AG09309 (cell line): ENCODE measurements at places on chromosomes 1 and 21.
A peak's percentile ranks its signal among the peaks of the same experiment; 100 is the strongest.

GRCh38 chr1:107963601-107964335, 1.2 kb downstream of the VAV3 start:
- no peak for DNase-seq

DNA sequence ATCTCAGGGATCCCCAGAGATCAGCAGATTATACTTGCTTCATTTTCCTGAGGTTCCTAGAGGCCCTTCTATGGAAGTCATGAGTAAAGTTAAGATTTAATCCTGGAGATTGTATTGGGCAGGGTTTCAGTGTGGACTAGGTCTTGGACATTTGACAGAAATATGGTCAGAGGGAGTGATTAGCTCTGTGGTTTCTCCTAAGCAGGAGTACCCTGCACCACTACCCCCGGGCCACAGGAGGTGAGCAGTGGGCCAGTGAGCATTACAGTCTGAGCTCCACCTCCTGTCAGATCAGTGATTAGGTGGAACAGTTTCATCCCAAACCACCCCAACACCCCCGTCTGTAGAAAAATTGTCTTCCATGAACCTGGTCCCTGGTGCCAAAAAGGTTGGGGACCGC, 43.2 kb downstream of the PHACTR4 start:
- DNase-seq: no peak

GRCh38 chr21:36839123-36839522, 127.3 kb downstream of the HLCS start:
- peak; percentile 39 for DNase-seq

GRCh38 chr1:41743366-41743765, 175.4 kb downstream of the HIVEP3 start:
- no peak for DNase-seq

DNA sequence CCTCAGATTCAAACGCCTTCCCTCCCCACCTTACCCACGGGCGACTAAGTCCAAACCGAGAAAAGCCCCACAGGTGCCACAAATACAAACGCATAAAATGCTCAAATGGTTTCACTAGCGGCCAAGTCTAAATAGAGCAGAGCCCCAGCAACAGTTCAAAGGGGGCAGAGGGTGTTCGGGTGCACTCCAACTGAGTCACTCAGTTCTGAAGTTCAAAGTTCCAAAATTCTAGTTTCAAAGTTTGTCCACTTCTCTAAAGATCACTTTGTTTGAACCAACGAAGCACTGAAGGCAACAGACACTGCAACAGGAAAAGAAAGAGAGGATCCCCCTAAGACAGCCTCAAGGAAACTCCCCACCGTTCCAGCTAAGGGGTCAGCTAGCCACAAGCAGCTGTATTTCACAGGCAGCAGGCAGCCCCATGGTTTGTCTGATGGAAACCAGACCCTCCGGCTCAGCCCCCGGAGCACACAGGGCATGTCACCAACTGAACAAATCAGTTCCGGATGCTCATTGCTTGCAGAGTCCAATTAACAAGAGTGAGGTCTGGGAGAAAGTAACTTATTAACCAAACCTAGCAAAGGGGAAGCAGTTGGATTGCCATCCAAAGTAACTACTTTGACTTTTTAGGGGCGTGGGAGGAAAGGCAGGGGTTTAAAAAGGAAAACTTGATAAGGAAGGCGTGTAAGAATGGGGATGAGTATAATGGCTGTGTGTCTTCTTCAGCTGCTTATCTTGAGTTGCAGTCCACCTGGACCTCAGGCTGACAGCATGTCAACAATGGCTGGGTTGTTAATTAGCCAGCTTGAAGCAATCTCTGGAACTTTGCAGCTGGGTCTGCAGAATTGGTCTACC, 1423.9 kb upstream of the PRMT6 start:
- DNase-seq: no peak

GRCh38 chr1:78980511-78980910, 26.0 kb downstream of the ADGRL4 start:
- DNase-seq: no peak

- peak; percentile 8 for DNase-seq
Measured at GRCh38 chr1:20322825-20323612, 32.3 kb downstream of the VWA5B1 start.

GRCh38 chr21:25331286-25331685, 276.0 kb downstream of the MRPL39 start:
- DNase-seq: no peak

DNA sequence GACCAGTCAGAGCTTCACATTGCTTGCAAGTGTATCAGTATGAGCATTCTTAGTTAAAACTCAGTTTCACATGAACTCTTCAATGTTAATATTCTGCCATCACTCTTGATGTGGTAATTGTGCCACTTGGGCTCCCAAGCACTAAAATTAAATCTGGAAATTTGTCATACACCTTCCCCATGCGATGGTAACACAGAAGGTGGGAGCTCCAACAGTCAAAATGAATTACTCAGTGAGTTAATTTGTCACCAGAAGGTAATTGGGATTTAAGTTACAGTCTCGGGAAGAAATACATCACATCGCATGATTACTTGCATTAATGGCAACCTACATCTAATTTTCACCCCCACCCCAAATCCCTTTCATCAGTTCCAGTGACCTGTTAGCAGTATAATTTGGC, 376.5 kb upstream of the DAB1 start:
- DNase-seq: no peak

- no peak for DNase-seq
Measured at GRCh38 chr1:27007909-27008582, 4.6 kb downstream of the TENT5B start.

- DNase-seq: no peak
Measured at GRCh38 chr21:40803101-40803500, 43.9 kb downstream of the DSCAM start.

- peak; percentile 74 for DNase-seq
Measured at GRCh38 chr1:28417441-28417922, 47.9 kb downstream of the PHACTR4 start.

DNA sequence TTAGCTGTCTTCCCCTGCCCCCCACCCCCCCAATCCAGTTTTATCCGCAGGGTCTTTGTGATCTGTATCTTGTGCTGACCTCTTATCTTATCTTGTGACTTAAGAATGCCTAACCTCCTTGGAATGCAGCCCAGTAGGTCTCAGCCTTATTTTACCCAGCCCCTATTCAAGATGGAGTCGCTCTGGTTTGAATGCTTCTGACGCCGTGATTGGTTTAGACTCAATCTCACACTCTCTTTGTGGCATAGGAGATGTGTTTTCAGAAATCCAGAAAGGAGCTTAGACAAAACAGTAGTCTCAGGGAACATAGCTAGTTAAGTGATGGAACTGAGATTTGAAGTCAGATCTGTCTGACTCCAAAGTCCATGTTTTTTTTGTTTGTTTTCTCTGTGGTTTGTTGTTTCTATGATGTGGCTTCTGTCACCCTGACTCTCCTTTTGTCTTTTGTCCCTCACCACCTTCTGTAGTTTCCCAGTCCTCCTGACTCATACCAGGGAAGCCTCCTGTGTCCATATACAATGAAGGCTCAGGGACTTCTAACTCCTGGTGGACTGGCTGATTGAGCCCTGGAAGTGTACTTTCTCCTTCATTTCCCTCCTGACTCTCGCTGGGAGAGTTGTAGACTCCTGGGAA, 18.1 kb upstream of the USP24 start:
- no peak for DNase-seq

- DNase-seq: no peak
Measured at GRCh38 chr1:59107516-59107915, 189.4 kb upstream of the FGGY start.

DNA sequence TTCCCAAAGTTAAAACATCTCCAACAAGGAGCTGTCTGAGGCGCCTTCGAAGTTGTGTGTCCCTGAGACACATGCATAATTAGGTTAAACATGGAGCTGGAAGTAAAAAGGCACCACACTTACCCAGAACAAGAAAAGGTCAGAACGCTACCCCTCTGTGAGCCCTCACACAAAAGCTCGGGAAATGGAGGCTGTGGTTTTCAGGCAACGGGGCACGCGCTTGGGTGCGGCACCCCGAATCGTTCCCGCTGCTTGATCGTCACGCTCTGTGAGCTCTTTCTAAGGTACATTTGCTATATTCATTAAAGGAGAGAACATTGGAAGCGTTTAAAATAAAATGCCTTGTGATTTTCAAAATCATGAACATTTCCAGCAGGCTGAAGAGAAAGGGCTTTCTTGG, 12.5 kb downstream of the CAPN8 start:
- DNase-seq: no peak

GRCh38 chr21:40625991-40626390, 221.0 kb downstream of the DSCAM start:
- DNase-seq: no peak

DNA sequence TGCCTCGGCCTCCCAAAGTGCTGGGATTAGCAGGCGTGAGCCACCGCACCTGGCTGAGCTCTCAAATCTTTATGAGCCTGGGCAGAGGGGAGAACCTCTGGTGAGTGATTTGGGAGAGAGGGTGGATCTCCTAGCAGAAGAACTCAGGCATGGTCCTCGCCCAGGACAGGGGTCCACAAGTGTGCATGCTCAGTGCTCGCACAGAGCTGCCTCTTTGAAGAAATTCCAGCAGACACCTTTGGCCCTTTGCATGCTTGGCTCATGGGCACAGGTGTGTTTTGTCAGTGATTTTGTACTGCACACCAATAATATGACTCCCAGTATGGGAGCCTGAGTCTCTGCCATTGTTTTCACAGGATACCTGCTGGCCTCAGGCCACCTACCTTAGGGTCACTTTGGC, 11.8 kb upstream of the PRAMEF12 start:
- DNase-seq: no peak

GRCh38 chr1:25896266-25896665, 10.0 kb downstream of the STMN1 start:
- no peak for DNase-seq

- no peak for DNase-seq
Measured at GRCh38 chr1:91803847-91804545, 82.0 kb downstream of the TGFBR3 start.

DNA sequence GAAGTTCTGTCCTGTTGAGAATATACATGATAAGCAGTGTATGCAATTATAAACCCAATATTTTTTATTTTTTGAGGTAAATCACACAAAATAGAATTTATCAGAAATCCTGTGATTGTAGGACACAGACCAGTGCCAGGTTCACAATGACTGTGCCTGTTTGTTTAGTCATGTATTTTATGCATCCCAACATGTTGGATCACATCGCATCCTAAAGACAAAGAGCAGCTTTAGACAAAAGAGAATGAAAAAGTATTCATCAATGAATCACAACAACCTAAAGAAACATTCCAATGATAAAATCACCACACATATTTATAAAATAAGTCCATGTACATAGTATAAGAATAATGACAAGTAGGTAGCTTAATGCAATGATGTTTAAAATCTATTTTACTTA, 53.2 kb upstream of the LRRC8D start:
- no peak for DNase-seq

GRCh38 chr1:211783897-211784296, 46.7 kb downstream of the LPGAT1 start:
- no peak for DNase-seq

DNA sequence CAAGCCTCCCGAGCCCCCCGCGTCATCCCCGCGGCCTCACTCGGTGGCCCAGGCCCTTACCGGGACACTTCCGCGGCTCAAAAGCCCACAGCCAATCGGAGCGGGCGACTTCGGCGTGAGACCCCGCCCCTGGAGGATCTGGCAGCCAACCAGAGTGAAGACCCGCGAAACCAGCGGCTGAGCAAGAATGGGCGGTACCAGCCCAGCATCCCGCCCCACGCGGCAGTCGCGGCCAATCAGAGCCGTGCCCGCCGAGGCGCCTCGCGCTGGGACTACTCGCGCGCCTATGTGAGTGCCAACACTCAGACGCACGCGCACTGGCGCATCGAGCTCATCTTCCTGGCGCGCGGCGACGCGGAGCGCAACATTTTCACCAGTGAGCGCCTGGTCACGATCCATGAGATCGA, 22.5 kb downstream of the DISP3 start:
- no peak for DNase-seq

DNA sequence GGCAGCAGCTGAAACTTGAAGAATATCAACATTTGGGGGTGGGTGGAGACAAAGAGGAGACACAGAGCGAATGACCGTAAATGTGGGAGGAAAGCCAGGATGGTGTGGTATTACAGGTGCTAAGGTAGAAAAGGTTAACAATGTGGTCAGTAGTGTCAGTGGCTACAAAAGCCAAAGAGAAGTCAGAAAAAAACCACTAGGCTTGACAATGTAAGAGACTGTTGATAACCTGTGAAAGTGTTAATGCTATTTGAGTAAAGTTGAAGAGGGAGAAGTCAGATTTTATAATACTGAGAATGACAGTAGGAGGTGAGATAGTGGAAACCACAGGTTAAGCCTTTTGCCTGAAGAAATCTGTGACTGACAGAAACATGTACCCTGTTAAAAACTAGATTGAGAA, 120.8 kb downstream of the CLEC20A start:
- DNase-seq: no peak

DNA sequence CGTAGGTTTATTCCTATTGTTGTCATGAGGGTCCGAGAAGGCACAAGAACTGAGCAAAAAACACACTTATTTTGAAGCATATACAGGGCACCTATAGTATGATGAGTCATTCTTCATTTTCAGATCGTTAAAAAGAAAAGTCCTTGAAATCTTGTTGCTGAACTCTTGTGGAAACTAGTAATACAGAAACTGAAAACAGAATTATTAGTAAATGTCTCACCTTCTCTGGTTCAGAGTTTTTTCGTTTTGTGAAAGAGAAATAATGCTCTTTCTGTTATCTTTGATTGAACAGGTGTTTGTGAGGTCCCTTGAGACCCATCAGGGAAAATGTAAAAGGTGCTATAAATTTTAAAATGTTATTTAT, 102.0 kb upstream of the COA6 start:
- no peak for DNase-seq

DNA sequence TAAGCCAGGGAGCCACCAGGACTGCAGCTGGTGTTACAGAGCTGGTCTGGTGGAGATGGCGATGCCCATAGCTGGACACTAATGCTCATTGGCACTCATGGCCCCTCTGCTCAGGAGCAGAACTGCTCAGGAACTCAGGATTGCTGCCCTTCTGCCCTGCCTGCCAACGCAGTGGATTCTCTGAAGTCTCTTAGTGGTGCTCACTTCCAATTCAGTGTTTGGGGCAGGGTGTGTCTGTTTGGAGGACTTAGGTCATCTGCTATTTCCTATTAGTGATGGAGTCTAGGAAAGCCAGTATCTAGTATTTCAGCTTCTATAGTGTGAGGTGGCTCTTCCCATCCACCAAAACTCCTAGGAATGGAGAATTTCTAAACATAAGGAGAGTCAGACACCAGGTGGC, 29.1 kb downstream of the S100A10 start:
- DNase-seq: no peak

GRCh38 chr1:164638492-164639202, 79.7 kb downstream of the PBX1 start:
- DNase-seq: no peak

GRCh38 chr1:71047635-71048607, at the start of gene PTGER3:
Gene PTGER3, minus strand, starts transcription at chr1:71047816. Its CDS starts 239 bp downstream, at chr1:71047577.
- DNase-seq: no peak

DNA sequence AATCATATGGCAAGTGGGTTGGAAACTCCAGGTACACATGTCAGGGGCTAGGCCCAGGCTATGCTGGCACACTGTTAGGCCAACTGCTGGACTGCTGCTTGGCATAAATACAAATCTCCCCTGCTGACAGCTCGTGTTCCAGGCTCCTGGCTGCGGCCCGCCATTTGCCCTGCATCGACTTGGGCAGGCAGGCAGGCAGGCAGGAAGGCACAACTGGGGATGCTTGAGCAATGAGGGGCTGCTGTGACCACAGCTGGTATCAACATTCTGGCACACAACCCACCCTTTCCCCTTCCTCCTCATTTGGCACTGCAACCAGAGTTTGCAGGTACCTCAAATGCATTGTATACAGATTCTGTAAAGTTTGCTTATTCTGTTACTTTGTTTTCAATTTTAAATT, 53.2 kb downstream of the SAMSN1 start:
- no peak for DNase-seq
